IPS DF 6.9 (cell line): ENCODE measurements at places on chromosomes 7 and 10.

GRCh38 chr10:130246113-130246512 is 109.9 kb downstream of the GLRX3 start:
- DNase-seq = no peak

DNA sequence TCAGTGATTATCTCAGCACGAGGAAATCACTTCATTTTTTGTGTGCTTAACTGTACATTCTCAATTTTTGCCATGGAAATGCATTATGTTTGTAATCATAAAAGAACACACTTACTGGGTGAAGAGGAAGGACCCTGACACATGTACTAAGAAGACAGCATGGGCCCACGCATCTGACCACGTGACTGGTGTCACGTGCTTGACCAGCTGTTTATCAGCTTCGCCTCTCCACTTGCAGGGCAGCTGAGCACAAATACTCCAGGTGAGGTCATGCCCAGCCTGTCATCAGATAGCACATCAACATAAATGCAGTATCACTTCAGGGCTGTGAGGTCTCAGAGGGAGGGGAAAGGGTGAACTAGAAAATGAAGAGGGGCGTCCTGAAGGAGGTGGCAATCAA is 179.8 kb downstream of the EBF3 start:
- DNase-seq = no peak

DNA sequence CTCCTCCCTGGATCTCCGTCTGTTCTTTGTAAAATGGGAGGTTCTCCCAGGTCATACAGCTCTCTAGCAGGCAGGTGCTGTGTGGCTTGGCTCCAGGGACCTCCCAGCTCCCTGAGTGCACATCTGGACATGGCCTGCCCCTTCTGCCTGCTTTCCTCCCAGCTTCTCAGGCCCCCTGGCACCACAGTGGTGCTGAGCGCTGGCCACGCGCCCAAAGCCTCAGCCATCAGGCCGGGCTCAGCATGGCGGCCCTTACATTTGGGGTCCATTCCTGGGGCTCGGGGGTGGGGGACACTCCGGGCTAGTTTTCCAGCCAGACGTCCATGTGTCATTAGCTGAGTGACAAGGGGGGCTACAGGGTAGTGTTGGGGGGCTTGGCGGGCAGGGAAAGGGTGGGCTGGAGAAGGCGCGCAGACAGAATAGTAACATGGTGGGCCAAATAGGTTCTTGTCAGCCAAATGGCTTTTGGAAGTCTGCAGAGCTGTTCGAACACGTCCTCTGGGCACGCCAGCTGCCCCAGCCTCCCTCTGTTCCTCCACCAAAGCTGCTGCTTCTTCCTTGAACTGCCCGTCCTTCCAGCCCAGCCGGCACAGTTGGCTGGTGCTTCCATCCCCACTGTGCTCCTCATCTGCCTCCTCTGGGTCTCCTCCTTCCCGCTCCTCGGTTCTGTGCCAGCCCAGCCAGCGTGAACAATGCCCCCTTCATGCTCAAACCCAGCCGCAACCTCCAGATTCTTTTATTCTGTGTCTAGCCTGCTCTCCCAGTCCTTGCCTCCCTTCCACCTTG is 65.9 kb downstream of the GOLGA7B start:
- DNase-seq = no peak

- no peak for DNase-seq
Measured at GRCh38 chr7:41694495-41694894, 8.4 kb downstream of the INHBA start.

- no peak for DNase-seq
Measured at GRCh38 chr7:149885191-149886017, 11.6 kb downstream of the ATP6V0E2 start.

DNA sequence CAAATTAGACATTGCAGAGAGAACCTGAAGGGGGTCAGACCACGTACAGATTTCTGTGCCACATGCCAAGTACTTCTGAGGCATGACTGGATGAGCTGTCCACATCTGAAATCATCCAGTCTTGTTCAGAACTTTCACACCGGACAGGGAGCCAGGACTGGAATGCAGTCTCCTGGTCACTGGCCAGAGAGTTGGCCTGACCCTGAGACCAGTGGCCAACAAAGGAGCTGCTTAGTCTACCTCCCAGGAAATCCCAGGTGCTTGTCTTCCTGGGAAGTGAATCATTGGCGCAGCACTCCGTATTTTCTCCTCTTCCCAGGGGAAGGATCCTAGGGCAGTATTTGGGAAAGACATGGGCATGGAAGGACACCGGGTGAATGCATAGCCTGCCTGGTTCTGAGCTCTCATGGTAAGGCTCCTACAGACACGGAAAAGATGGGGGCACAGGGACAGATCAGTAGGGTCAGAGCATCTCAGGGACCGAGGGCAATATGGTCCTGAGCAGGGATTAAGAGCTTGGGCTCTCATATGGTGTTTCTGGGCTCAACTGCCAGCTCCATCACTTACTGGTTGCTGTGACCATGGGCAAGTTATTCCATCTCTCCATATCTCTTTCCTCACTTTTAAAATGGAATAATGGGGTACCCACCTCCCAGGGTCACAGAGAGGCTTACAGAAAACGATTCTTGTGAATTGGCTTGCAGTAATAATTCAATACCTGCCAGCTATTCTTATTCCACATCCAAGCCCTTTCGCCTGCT is 1.3 kb upstream of the SCD start:
- DNase-seq = no peak
